Diencephalon (tissue), 1 donor: ENCODE measurements at places on chromosomes 12 and 14. TPM values are rescaled to one million over a fixed set of nuclear protein-coding genes. Genes with fewer than 3 reads are reported as not detected.

Gene YLPM1
- 89.7 TPM for total RNA-seq

Gene C12orf56
- 1.2 TPM for total RNA-seq

Gene B3GNT4
- 8.5 TPM for total RNA-seq

Gene TOX4
- total RNA-seq = 38.1 TPM

Gene DLGAP5
- total RNA-seq = 8.8 TPM

Gene SYT1
- 235 TPM for total RNA-seq

Gene HELB
- total RNA-seq = 6.0 TPM

Gene P2RX7
- total RNA-seq = 5.1 TPM

Gene CIROP
- total RNA-seq = not detected

Gene DENND5B
- 53.7 TPM for total RNA-seq

Gene PRH2
- total RNA-seq = 0.92 TPM

Gene PHLDA1
- total RNA-seq = 29.1 TPM

Gene FGF6
- not detected for total RNA-seq

Gene IFNG-AS1
- total RNA-seq = not detected

Gene TBC1D30
- 23.1 TPM for total RNA-seq

Gene LRP1-AS
- total RNA-seq = not detected

Gene KRT78
- total RNA-seq = not detected

Gene AMDHD1
- total RNA-seq = 1.6 TPM

Gene SSTR1
- total RNA-seq = 14.3 TPM

Gene CBX5
- total RNA-seq = 201 TPM

Gene DIO3
- 2.1 TPM for total RNA-seq

Gene CACNA1C
- total RNA-seq = 33.0 TPM

Gene LRTM2
- total RNA-seq = 11.3 TPM

Gene CLEC1A
- total RNA-seq = 0.69 TPM

Gene SLC17A8
- 10.1 TPM for total RNA-seq

Gene SLC10A1
- total RNA-seq = not detected

Gene TAS2R8
- total RNA-seq = 0.69 TPM

Gene CLEC2A
- not detected for total RNA-seq

Gene NYNRIN
- 13.8 TPM for total RNA-seq

Gene TAC3
- total RNA-seq = 5.1 TPM

Gene ALG10
- total RNA-seq = 30.9 TPM

Gene IKZF4
- total RNA-seq = 3.7 TPM

Gene DNAJC22
- total RNA-seq = 0.92 TPM
